ENCODE measurements at places on chromosomes 4 and X.

GRCh38 chr4:4631150-4631549, 89.3 kb upstream of the STX18 start:
- DNase-seq, result no peak

GRCh38 chr4:153488006-153488891, 22.1 kb downstream of the TMEM131L start:
- peak; percentile 71 for DNase-seq

DNA sequence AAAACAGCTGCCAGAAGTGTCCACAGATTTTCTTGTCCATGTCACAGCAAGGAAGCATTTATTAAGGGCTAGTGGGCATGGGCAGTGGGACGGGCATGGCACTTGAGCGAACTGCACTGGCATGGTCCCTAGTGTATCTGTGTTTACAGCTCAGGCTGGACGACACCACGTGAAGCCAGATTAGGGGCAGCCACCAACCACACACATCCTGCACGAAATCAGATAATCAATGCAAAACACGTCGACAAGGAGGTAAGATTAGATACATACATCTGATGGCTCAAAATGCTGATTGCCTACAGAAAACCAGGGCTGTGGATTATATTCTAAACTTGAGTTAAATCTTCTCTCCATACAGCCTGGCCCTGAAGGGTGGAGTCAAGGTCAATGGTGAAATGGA, 103.8 kb upstream of the ATP6AP2 start:
- no peak for DNase-seq

DNA sequence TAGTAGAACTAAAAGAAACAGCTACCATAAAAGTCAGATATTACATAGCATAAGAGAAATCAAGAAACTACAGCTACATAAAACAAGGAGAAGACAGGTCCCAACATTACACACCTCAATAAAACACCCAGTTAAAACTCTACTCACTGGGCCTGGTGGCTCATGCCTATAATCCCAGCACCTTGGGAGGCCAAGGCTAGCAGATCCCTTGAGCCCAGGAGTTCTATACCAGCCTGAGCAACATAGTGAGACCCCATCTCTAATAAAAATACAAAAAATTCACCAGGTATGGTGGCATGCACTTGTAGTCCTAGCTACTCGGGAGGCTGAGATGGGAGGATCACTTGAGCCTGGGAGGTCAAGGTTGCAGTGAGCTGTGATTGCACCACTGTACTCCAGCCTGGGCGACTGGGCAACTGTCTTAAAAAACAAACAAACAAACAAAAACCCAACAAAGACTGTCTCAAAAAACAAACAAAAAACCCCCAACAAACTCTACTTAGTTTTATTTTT, 15.2 kb upstream of the TXLNG start:
- DNase-seq, result no peak

DNA sequence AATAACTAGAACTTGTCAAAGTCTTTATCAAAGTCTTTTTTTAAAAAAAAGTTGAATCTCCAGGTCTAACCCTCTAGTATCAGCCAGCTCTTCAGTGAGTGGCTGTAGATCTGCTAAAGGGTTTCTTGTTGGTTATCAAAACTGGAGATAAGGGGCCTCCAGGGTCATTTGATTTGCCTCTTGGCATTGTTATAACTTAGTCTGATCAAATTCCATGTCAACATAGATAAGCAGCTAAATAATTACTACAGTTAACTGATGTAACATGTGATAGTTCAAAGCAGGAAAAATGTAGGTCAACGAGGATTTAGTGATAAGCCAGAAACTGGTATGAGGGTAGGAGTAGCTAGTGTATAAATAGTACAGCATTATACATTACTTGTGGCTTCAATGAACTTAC, 465.1 kb downstream of the PDHA2 start:
- no peak for DNase-seq

DNA sequence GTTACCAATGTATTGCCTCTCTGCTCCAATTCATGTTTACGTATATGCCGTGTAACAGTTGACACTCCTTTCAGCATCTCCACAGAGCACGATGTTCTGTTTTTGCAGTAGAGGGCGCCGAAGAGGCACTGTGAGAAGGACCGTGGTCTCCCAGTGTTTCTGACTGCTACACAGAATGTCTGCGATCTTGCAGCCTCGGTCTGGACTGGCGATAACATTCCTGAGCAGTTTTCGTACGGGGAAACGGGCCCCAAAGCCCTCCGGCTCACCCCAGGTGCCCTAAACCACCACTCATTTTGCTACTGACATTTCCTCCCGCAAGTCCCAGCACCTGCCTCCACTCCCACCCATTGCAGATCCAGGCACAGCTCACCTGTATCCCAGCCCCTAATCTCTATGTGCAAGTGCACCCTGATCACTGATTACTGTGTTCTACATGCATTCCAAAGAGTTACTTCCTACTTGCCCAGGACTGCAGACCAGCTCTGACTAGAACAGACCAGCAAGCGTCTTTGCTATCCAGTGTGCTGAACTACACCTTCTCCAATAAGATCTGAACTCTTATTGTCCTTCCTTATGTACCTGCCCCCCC, 12.4 kb upstream of the NFXL1 start:
- DNase-seq, result peak; percentile 17

GRCh38 chrX:47482065-47482511, 934 bp downstream of the ZNF41 start:
- DNase-seq, result no peak

DNA sequence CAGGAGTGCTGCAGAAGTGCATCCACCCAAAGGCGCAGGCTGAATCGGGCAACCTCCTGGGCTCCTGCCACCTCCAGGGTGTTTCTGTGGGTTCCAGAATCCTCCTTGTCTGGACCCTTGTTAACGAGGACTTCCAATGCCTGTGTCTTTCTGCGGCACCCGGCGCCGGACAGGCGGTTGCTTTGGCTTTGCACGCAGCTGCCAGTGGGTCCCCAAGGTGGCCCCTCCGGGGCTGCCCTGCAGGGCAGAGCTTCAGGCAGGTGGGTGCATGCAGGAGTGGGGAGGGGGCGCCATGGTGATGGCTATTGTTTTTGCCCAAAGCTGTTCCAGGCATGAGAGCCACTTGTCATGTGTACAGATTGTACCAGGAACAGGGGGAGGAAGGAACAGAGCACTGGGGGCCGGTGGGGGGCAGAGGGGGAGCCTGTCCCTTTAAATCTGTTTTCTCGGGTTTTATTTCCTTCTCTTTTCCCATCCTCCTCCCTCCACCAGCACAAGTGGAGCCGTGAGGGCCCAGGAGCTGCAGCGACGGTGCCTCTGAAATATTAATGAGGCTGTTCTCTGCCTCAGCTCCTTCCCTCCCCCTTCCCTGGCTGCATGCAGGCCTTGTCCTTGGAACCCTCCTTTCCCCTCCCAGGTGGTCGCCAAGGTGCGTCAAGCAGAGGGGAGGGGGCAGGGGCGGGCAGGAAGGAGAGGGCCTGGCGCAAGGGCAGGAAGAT, 13.1 kb downstream of the ATP2B3 start:
- DNase-seq, result no peak

- no peak for DNase-seq
Measured at GRCh38 chrX:44903107-44903506, 30.1 kb downstream of the KDM6A start.

DNA sequence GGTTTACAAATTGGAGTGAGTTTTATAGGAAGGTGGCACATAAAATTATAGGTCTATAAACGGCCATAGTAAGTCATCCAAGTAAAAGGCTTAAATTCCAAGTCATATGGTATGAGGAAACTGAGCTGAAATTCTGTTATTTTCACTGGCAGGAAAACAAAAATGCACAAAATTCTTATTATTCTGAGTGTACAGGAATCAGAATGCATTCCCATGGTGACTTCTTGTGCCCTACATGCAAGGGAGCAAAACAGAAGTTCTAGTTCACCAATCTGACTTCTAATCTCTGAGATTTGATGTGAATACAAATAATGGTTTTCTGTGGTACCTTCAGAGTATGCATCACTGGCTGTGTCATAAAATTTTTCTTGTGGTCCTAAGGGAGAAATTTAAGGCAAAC, 102.9 kb downstream of the CLCN4 start:
- no peak for DNase-seq

GRCh38 chr4:145734576-145735346, 54.8 kb downstream of the C4orf51 start:
- DNase-seq, result no peak

GRCh38 chrX:13498238-13498637, 71.2 kb upstream of the EGFL6 start:
- no peak for DNase-seq

DNA sequence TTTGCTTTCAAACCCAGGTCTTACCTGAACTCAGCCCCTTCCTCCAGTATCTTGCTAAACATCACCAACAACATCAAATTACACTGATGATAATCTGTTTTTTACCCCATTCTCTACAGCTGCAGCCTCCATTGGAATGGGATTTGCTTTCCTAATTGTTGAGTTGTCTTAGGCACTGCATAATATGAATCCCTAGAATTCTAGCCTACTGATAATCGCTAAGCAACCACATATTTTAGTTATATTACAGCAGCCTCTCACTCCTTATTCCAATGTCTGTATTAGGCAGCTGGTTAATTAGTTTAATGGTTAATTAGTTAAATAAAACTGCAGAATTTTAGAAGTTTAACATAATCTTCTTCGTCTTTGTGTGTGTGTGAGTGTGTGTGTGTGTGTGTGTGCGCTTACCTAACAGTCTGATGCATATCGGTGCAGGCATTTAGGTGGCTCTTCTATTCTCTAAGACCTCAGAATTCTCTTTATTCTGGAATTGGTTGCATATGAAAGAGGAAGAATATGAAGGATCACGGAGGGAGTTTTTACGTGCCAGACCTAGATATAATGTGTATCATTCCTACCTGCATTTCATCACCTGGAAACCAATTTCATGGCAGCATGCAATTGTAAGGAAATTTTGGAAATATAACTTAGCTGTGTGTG, 5.3 kb upstream of the COMMD8 start:
- DNase-seq, result no peak

DNA sequence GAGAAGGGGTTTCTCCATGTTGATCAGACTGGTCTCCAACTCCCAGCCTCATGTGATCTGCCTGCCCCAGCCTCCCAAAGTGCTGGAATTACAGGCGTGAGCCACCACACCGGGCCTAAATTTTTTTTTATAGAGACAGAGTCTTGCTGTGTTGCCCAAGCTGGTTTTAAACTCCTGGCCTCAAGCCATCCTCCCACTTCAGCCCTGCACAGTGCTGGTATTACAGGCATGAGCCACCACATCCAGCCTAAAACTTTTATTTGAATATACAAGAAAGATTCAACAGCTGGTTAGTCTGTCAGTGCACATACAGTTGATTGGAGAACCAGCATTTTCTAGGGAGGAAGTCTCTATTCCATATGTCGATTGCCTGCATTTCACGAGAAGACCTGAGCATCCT, 91.2 kb downstream of the LRP2BP start:
- DNase-seq, result no peak

- no peak for DNase-seq
Measured at GRCh38 chr4:99610605-99611175, 36.1 kb downstream of the MTTP start.

- no peak for DNase-seq
Measured at GRCh38 chr4:152310257-152310656, 225.6 kb downstream of the FBXW7 start.
